Peyer's patch (tissue), 4 donors: ENCODE measurements at places on chromosomes 3 and 15. TPM values are rescaled to one million over a fixed set of nuclear protein-coding genes. Genes with fewer than 3 reads are reported as not detected.
A peak's percentile ranks its signal among the peaks of the same experiment; 100 is the strongest.

GRCh38 chr15:96336596-96337364 is 6.3 kb downstream of the NR2F2 start:
- no peaks in the 10 kb centered on the region for H3K36me3 ChIP-seq
- peak overlapping the region; percentile 4 for H3K4me3 ChIP-seq
- no peak for DNase-seq
- peak overlapping the region; percentile 33 for H3K27ac ChIP-seq
- H3K27me3 ChIP-seq = no peaks in the 10 kb centered on the region

NKTR gene
- 386 TPM for total RNA-seq

- H3K4me3 ChIP-seq = no peak overlapping the region
- H3K27ac ChIP-seq = no peak overlapping the region
- no peaks in the 10 kb centered on the region for H3K27me3 ChIP-seq
Measured at GRCh38 chr3:43921056-43921648, 230.4 kb downstream of the ABHD5 start.

KBTBD12 gene
- 3.3 TPM for total RNA-seq

DNA sequence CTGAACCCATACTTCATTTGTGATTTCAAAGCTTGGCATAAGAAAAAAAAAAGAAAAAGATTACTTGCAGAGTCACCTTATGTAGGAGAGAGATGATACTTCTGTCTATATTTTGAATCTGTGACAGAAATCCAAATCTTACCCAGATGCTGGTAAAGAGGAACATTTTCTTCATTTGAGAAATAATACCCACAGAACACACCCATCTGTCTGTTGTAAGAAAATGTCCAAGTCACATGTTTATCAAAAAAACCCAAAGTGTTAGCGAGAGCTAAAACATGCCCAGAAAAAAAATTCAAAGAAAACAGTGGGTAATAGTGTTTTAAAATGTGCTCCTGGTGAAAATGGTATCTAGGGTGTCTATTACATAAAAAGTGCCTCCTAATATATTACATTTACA is 18.0 kb upstream of the RAP2B start:
- no peaks in the 10 kb centered on the region for H3K27me3 ChIP-seq
- H3K36me3 ChIP-seq = no peaks in the 10 kb centered on the region
- no peak overlapping the region for H3K4me3 ChIP-seq
- H3K4me1 ChIP-seq = peaks cover 4% of the 10 kb centered on the region
- no peak for DNase-seq

GRCh38 chr3:105414841-105415240 is 48.1 kb downstream of the ALCAM start:
- H3K4me3 ChIP-seq = no peak overlapping the region
- no peaks in the 10 kb centered on the region for H3K36me3 ChIP-seq
- no peaks in the 10 kb centered on the region for H3K4me1 ChIP-seq
- no peak overlapping the region for H3K27ac ChIP-seq
- H3K27me3 ChIP-seq = no peaks in the 10 kb centered on the region
- no peak for DNase-seq

DNA sequence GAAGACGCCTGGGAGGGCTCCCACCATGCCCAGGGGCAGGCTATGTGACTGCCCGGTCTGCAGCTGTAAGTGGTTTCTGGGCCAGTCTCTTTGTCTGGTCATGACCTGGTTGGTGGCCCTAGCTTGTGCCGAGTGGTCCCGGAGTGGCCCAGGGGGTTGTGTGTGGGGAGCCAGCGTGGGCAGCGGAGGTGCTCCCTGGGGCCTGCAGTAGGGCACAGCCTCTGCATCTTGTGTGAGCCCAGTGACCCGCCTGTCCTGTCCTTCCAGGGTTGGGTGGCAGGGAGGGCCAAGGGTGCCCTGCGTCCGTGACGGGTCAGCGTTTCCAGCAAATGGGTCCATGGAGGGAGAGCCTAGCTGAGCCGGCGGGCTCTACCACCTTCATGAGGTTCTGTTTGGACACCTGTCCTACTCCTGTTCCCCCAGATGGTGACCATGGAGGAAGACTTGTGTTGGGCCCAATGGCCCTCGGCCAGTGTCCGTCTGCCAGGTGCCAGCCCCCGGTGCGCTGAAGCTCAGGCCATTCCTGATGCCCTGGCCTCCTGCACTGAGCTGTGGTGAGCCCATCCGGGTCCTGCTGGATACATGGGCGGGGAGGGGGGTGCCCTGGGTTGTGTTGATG is 215.4 kb downstream of the SNRPN start:
- H3K27me3 ChIP-seq = no peaks in the 10 kb centered on the region
- H3K27ac ChIP-seq = no peak overlapping the region
- H3K36me3 ChIP-seq = no peaks in the 10 kb centered on the region
- H3K4me1 ChIP-seq = no peaks in the 10 kb centered on the region
- no peak overlapping the region for H3K4me3 ChIP-seq
- DNase-seq = peak; percentile 30

GRCh38 chr15:41930221-41930866 is 36.5 kb upstream of the SPTBN5 start:
- DNase-seq = peak; percentile 86
- no peak overlapping the region for H3K4me3 ChIP-seq
- no peaks in the 10 kb centered on the region for H3K27me3 ChIP-seq
- peaks cover 22% of the 10 kb centered on the region for H3K4me1 ChIP-seq
- H3K36me3 ChIP-seq = no peaks in the 10 kb centered on the region

- H3K27ac ChIP-seq = no peak overlapping the region
- no peaks in the 10 kb centered on the region for H3K36me3 ChIP-seq
- no peak for DNase-seq
- H3K27me3 ChIP-seq = no peaks in the 10 kb centered on the region
- H3K4me1 ChIP-seq = no peaks in the 10 kb centered on the region
Measured at GRCh38 chr3:12484983-12485327, 675 bp downstream of the TSEN2 start.

UACA gene
- 50.3 TPM for total RNA-seq

GRCh38 chr3:62939707-62940106 is 64.5 kb upstream of the CADPS start:
- peak; percentile 52 for DNase-seq
- H3K4me1 ChIP-seq = no peaks in the 10 kb centered on the region
- H3K4me3 ChIP-seq = no peak overlapping the region

DNA sequence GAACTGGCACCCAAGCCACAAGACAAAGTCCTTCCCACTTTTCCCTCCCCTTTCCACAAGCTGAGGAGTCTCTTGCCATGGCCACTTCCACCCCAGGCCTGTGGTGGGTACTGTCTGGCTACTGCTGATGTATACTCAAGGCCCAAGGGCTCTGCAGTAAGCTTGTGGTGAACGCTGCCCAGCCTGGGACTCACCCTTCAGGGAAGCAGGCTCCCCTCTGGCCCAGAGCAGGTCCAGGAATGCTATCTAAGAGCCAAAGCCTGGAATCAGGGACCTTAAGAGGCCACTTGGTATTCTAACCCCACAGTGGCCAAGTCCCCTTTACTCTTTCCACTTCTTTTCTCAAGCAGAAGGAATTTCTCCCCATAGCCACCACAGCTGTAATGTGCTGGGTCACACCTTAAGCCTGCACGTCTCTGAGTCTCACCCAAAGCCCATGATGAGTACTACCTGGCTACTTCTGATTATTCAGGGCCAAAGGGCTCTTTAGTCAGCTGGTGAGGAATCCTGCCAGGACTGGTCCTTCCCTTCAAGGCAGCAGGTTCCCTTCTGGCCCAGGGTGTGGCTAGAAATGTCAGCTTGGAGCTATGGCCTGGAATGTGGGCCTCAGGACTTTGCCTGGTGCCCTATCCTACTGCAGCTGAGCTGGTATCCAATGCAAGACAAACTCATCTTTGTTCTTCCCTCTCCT is 4.0 kb downstream of the PATL2 start:
- no peaks in the 10 kb centered on the region for H3K36me3 ChIP-seq
- H3K4me1 ChIP-seq = peaks cover 24% of the 10 kb centered on the region
- H3K4me3 ChIP-seq = no peak overlapping the region
- no peak overlapping the region for H3K27ac ChIP-seq

ANKRD34C gene
- not detected for total RNA-seq

HRG gene
- not detected for total RNA-seq

GRCh38 chr3:59254433-59254832 is 204.6 kb upstream of the CFAP20DC start:
- no peak overlapping the region for H3K4me3 ChIP-seq
- H3K27me3 ChIP-seq = no peaks in the 10 kb centered on the region
- no peak overlapping the region for H3K27ac ChIP-seq
- no peaks in the 10 kb centered on the region for H3K4me1 ChIP-seq

- no peak overlapping the region for H3K27ac ChIP-seq
- no peaks in the 10 kb centered on the region for H3K27me3 ChIP-seq
- no peak overlapping the region for H3K4me3 ChIP-seq
Measured at GRCh38 chr3:123397921-123398785, 50.7 kb downstream of the ADCY5 start.

DNA sequence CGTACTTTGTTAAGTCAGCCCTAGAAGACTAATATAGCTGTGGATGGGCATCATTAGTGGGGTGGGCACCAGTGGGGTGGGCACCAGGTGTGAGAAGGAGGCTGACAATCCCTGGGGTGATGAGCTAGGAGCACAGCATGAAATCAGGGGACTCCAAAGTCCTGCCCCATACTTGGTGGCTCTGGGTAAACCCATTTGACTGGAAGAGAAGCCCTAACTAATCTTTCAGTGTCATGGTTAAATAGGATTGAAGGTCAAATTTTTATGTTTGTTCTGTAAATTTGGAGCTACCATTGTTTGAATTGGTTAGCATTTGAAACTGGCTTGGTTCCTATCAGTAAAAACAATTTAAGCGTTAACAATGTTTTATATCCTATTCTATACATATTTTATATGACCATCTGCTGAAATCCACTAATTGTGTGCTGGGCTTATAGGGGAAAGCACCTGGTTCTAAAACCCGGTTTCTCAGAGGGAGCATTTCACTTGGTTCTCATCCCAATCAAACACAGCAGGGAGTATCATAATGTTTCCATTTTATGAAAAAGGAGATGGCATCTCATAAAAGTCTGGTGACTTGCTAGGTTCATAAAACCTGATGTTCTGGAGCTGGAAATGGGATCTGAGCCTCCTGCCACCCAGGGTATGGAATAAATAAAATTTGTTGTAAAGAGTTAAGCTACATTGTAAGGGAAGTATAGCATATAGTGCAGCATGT is 87.7 kb upstream of the HACD2 start:
- H3K27ac ChIP-seq = no peak overlapping the region
- no peaks in the 10 kb centered on the region for H3K4me1 ChIP-seq
- no peak overlapping the region for H3K4me3 ChIP-seq

- no peaks in the 10 kb centered on the region for H3K36me3 ChIP-seq
- no peak for DNase-seq
- H3K27ac ChIP-seq = no peak overlapping the region
- no peak overlapping the region for H3K4me3 ChIP-seq
Measured at GRCh38 chr15:29476503-29477080, 207.0 kb upstream of the NSMCE3 start.

GRCh38 chr3:40718681-40719080 is 193.9 kb downstream of the ZNF621 start:
- H3K27ac ChIP-seq = peak overlapping the region; percentile 46
- H3K4me3 ChIP-seq = no peak overlapping the region
- no peaks in the 10 kb centered on the region for H3K27me3 ChIP-seq
- no peak for DNase-seq

- peak; percentile 39 for DNase-seq
- H3K27ac ChIP-seq = no peak overlapping the region
- H3K4me3 ChIP-seq = peak overlapping the region; percentile 75
- H3K36me3 ChIP-seq = peaks cover 45% of the 10 kb centered on the region
- H3K4me1 ChIP-seq = peaks cover 80% of the 10 kb centered on the region
Measured at GRCh38 chr3:134371542-134372324, 2.5 kb downstream of the AMOTL2 start.

GRCh38 chr3:123068601-123069381 is 2.0 kb downstream of the PDIA5 start:
- H3K36me3 ChIP-seq = no peaks in the 10 kb centered on the region
- DNase-seq = no peak
- peak overlapping the region; percentile 66 for H3K27ac ChIP-seq
- no peaks in the 10 kb centered on the region for H3K4me1 ChIP-seq
- H3K4me3 ChIP-seq = peak overlapping the region; percentile 79

GRCh38 chr3:144107923-144108322 is 136.3 kb downstream of the DIPK2A start:
- DNase-seq = no peak
- H3K27me3 ChIP-seq = no peaks in the 10 kb centered on the region
- no peak overlapping the region for H3K27ac ChIP-seq

- no peak overlapping the region for H3K27ac ChIP-seq
- no peaks in the 10 kb centered on the region for H3K4me1 ChIP-seq
- DNase-seq = no peak
- H3K36me3 ChIP-seq = no peaks in the 10 kb centered on the region
Measured at GRCh38 chr3:176848431-176849214, 348.7 kb downstream of the TBL1XR1 start.

- no peak overlapping the region for H3K27ac ChIP-seq
- no peaks in the 10 kb centered on the region for H3K27me3 ChIP-seq
- no peak overlapping the region for H3K4me3 ChIP-seq
Measured at GRCh38 chr3:16428612-16429011, 84.9 kb downstream of the RFTN1 start.

DNA sequence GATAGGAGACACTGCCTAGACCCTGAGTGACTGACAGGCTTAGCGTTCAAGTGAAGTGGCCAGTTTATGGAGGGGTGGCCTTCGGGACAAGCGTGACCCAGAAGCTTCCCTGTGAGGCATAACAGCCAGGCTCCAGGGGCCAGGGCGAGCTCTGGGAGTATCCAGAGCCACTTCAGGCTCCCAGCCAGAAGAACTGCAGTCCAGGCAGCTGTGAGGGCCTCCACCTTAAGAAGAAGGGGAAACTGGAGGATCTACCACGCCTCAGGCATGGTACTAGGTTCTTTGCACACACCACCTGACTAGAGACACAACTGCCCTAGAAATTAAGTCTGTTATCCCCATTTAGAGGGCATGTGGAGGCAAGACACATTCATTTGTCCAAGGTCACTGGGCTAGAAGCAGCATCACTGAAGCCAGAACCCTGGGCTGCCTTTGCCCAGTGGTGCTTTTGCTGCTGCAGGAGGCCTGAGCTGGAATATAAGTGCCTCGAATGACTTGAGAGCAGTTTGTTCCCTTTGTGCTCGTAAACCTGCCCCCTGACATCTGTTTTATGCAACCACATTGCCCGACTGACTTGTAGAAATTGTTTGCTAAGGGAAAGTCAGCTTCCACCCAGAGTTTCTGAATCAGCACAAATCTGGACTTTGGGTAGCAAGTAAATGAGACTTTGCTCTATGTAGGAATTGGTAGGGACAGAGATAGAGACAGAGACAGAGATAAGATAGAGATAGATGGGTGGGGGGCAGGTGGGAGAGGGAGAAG is 23.3 kb downstream of the RASGRF1 start:
- no peaks in the 10 kb centered on the region for H3K27me3 ChIP-seq
- no peak overlapping the region for H3K27ac ChIP-seq
- H3K36me3 ChIP-seq = no peaks in the 10 kb centered on the region
- DNase-seq = no peak
- H3K4me1 ChIP-seq = no peaks in the 10 kb centered on the region

DNA sequence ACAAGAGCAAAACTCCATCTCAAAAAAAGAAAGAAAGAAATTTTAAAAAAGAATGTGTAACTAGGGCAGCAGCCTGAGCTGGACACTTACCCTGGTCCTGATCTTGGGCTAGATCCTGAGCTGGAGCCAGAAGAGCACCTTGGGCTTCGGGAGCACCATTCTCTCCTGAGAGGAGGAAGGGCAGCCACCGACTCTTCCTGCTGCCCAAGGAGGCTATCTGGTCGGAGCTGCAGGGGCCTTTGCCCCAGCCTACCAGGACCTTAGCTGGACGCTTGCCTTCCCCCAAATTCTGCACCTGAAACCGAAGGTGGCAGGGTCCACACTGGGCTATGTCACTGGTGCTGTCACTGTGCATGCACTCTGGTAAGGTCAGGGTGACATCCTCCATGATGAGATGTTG is 6.9 kb upstream of the CAMKV start:
- H3K4me1 ChIP-seq = peaks cover 24% of the 10 kb centered on the region
- no peaks in the 10 kb centered on the region for H3K27me3 ChIP-seq
- H3K27ac ChIP-seq = no peak overlapping the region
- H3K4me3 ChIP-seq = no peak overlapping the region
- no peak for DNase-seq
- H3K36me3 ChIP-seq = no peaks in the 10 kb centered on the region

P2RY1 gene
- total RNA-seq = 9.9 TPM

GRCh38 chr3:58350627-58351013 is 17.9 kb downstream of the PXK start:
- no peaks in the 10 kb centered on the region for H3K36me3 ChIP-seq
- peaks cover 7% of the 10 kb centered on the region for H3K4me1 ChIP-seq
- no peak overlapping the region for H3K4me3 ChIP-seq
